NCI-H2171 (cell line): ENCODE measurements at places on chromosomes 16 and 17.

DNA sequence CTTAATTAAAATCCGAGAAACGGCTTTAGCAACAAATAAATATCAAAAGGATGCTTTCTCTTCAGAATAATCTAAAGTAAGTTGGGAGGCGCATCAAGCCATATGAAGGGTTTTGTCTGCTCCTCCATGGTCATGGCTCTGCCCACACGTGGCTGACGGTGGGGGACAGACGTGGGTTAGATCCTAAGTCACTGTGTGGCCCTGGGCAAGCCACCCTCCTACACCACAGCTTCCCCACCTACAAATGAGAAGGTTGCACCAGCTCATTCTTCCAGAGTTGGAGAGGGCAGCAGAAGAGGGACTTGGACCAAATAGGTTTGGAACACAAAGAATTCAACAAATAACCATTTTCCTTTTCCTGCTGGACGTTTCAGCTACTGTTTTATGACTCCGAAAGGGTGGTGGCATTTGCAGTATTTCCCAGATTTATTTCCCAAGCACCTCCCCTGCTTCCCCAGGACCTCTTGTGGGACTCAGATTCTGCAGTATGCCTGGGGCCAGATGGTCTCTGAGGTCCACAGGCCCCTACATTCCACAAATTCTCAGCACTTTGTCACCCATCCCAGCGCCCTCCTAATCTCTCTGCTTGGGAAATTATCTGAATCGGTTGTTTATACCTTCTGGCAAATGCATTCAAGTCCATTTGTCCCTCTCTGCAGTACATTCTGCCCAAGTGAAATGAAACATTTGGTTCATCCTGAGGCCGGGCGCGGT, 17.8 kb downstream of the LRRC75A start:
- DNase-seq: no peak

DNA sequence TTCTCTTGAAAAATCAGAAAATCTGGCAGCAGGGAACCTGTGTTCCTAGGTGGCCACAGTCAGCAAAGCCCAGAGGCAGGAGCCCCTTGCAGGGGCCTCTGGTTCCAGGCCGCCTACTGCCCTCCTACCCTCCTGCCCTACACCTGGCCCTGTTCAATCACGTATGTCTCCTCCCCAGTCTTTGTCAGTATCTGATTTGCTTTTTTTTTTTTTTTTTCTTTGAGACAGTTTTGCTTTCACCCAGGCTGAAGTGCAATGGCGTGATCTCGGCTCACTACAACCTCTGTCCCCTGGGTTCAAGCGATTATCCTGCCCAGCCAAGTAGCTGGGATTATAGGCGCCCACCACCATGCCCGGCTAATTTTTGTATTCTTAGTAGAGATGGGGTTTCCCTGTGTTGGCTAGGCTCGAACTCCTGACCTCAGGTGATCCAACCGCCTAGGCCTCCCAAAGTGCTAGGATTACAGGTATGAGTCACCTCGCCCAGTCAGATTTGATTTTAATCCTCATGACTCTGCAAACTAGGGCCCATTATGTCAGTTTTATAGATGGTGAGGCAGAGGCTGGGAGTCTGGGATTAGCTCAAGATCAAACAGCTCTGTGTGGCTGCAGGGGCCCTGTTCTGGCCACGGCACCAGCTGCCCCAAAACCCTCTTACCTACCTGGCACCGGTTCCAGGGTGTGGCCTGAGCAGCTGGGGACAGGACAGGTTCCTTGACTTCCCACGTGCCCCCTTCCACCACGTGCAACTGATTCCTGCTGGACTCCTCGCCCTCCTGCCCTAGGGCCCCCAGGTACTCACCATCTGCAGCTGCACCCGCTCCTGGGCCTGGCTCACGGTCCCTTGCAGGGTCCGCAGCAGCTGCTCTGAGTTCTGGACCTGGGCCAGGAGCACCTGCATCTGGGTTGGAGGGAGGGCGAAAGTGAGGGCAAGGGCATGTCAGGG, 14.7 kb downstream of the RABEP2 start:
- no peak for DNase-seq

GRCh38 chr16:17273142-17273561, 197.6 kb downstream of the XYLT1 start:
- DNase-seq: no peak

DNA sequence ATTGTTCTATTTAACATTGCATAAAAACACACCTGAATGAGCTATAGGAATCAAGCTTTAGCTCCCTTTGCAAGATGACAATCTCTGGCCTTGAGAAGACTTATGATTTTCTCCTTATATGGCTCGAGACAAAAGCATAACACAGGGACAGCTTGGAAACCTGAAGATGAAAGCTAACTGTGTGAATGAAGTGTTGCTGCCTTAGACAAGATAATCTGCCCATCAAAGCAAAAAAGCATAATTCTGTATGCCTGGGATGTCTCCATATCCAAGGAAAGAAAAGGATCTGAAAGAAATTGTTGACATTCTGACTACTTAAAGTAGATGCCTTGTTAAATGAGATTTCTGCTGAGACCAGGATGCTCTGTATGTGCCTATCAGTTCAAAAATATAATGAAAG, 526.7 kb upstream of the TOM1L1 start:
- no peak for DNase-seq

DNA sequence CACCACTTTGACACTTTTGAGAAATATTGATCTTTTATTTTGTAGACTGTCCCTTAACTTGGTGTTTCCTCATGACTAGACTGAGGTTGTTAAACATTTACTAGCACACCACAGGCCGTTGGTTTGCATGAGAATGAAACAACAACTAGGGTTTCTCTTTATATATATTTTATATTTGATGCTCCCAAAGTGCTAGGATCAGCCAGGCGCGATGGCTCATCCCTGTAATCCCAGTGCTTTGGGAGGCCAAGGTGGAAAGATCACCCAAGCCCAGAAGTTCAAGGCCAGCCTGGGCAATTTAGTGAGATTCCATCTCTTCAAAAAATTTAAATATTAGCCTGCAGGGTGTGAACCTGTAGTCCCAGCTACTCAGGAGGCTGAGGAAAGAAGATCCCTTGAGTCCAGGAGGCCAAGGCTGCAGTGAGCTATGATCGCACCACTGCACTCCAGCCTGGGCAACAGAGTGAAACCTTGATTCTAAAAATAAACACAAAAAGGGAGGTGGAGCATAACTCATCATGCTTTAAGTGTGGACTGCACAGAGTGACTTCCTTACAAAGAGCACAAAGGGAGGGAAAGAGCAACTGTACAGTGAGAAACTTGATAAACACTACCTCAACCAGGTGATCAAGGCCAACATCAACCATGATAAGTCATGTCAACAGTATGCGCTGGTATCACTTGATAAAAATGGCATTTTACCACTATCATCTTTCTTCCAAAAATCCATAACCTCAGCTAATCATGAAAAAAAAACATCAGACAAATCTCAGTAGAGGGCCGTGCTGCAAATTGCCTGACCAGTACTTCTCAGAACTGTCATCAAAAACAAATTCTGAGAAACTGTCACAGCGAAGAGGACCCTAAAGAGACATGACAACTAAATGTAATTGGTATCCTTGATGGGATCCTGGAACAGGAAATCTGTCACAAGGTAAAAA, 72.8 kb upstream of the ATF7IP2 start:
- no peak for DNase-seq

GRCh38 chr16:5738586-5738985, 641.0 kb upstream of the EEF2KMT start:
- DNase-seq: no peak

- no peak for DNase-seq
These were observed 144.7 kb downstream of the ENGASE start for GRCh38 chr17:79219208-79219935.

GRCh38 chr16:72961863-72962262, 86.1 kb downstream of the ZFHX3 start:
- no peak for DNase-seq

DNA sequence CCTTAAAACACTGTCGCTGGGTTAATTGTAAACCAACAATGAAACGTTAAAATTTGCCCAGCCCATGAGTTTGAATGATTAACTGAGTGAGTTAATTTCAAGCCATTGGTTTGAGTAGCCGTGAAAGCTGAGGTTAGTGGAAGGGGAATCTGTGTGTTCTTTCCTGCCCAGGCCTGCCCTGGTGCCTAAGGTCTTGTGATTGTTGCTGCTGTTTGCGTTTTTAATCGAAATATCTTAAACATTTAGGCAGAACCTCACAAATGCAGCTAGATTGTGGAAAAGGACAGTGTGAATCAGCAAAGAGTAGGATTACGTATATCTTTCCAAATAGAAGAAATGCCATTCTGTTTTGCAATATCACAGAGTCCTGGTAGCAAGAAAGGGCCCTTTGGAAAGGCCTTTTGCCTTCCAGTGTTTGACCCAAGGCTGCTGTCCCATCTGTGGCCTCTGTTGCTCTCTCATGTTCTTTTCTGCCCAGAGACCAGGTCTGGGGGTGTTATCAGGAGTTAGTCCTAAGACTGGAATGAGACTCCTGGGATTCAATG, 113.8 kb downstream of the MSI2 start:
- no peak for DNase-seq

- no peak for DNase-seq
These were observed 22.4 kb downstream of the SOCS3 start for GRCh38 chr17:78337244-78338109.
